GM19239 (cell line): ENCODE measurements at places on chromosomes 7 and 10.

GRCh38 chr10:103053659-103054581, 135.8 kb downstream of the CNNM2 start:
- DNase-seq, result peak; percentile 30

GRCh38 chr10:22500656-22501340, 155.5 kb downstream of the SPAG6 start:
- no peak for DNase-seq

DNA sequence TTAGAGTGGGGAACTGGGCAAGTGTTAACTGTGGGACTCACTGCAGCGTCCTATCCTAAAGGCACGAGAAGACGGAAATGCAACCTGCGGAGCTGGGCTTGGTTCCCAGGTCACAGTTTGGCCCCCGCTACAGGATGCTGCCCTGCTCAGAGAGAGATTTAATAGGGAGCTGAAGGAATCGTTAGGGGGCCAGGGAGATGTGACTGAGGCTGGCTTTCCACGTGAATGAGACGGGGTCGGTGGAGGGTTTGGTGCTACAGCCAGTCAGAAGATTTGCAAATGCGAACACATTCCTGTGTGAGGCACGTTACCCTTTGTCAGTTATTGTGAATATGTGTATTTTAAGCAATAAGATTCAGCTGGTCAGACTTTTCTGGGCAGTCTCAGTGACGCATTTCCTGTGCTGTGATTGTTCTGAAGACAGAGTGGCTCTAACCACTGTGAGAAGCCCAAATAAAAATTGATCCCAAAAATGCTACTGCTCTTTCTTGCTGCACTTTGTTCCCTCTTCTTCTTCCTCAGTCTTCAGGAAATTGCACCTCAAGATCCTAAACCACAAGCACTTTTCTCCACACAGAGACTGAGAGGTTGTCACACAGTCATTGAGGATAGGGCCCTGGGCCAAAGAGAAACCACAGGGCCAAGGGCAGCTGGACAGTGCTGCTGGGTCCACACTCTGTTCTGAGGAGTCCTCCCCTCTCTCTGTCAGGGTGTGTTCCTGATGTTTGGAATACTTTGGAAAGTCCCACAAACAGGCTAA, 21.2 kb downstream of the CYP17A1 start:
- no peak for DNase-seq

DNA sequence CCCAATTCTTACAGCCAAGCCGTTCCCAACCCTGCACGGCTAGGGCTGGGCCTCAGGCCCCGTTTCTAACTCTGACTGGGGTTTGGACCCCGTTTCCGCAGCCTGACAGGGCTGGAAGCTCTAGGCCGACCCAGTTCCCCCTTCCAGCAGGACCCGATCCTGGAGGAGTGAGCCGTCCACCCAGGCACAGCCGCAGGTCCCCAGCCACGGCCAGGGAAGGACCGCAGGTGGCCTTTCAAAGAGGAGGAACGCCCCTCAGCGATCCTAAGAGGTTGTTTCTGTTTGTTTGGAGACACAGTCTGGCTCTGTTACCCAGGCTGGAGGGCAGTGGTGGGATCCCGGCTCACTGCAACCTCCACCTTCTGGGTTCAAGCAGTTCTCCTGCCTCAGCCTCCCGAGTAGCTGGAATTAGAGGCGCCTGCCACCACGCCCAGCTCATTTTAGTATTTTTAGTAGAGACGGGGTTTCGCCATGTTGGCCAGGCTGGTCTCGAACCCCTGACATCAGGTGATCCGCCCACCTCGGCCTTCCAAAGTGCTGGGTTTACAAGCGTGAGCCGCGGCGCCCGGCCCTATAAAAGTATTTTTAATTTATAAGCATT, 778 bp upstream of the GET4 start:
- DNase-seq, result no peak

DNA sequence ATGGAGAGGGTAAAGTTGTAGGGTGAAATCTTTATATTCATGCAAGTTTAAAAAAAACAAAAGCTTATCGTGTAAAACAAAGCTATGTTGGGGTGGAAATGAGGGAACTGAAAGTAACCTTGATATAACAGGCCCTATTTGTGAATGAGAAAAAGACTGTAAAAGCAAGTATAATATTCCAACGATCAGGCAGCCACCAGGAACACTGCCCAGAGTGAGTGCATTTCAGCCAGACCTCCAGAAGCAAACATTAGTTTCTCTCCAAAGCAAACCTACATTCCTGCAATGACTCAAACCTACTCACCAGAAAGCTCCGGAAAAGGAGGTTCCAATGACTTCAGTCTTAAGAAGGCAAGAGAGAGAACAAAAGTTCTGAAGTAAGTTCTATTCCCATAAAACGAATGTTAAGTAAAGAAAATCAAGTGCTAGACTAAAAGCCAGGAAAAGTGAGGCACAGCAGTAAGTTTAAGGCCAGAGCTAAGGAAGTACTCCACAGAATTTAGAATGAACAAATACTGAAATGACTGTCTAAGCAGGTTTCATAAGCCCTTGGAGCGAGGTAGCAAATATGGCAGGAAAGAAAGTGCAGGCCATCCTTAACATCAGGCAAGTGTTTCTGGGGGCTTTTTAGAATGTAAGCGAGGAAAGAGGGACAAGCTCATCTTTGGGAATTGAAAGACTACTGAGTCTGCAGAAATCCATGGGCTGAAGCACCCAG, 493.1 kb downstream of the XPNPEP1 start:
- no peak for DNase-seq

DNA sequence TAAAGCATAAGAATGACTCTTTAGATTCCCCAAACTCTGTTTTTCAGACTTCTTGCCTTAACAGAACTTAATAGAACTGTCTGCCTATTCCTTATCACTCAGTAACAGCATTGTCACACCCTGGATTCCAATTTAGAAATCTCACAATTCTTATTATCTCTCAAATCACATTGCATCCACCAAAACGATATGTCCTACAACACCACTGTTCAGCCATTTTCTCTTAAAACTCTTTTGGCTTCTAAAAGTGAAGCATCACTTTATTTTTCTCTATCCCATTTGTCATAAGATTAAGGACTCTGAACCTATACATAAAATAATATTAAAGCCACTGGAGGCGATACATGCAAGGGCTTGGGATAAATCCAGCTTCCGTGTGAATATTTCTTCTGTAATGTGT, 1.2 kb upstream of the CPED1 start:
- no peak for DNase-seq

GRCh38 chr7:27248427-27248806, 5.8 kb downstream of the EVX1 start:
- no peak for DNase-seq

DNA sequence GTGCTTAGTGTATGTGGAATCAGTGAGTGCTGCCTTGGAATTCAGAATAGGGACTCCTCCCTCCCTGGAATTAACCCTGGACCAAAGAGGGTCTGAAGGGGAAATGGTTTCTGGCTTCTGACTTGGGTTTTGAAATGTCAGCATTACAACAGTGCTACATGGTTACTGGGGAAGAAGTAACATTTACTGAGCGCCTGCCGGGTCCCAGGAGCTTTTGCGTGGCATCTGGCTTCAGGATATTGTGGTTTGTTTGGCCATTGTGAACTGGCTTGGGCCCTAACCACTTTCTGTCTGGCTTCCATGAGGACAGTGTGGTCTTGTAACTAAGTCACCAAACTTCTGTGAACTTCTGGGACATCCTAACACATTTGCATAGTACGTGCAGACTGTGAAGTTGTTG, 21.3 kb downstream of the TSPAN15 start:
- DNase-seq, result no peak

DNA sequence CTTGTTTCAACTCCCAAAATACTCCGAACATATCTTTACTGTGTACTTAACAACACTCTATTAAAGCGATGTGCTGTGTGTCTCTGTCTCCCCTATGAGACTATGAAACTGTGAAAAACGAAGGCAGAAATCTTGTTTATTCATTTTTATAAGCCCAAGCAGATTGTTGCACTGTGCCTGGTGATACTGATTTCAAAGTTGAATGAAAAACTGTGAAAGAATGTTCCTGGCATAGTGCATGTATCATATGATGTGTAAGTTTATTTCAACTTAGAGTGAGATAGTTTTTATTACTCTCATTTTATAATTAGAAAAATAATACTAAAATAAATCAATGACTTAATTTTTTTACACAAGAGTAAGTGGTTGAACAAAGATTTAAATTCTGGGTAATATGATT, 471.9 kb upstream of the PCDH15 start:
- no peak for DNase-seq

GRCh38 chr10:8365935-8366911, 311.7 kb downstream of the GATA3 start:
- DNase-seq, result no peak

DNA sequence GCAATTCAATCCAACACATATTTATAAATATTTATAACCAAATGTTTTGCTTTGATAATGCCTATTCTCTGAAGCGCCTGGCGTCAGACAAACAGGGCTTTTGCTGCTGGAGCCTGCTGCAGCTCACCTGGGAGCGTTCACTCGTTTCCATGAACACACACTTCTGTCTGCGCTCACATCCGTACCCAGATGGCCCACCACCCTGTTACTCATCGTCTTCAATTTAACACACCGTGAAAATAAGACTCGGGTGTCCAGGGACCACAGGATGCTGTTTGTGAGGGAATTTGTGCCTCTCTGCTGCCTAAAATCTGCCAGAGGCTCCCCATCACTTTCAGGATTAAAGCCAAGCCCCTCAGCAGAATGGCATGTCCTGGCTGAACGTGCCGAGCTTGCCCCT, 74.1 kb downstream of the SLIT1 start:
- DNase-seq, result no peak

- no peak for DNase-seq
Measured at GRCh38 chr10:110513949-110514348, 16.2 kb downstream of the DUSP5 start.

GRCh38 chr10:61136139-61136538, 192.2 kb upstream of the RHOBTB1 start:
- DNase-seq, result no peak

GRCh38 chr10:6221971-6222751, 19.4 kb downstream of the PFKFB3 start:
- no peak for DNase-seq

DNA sequence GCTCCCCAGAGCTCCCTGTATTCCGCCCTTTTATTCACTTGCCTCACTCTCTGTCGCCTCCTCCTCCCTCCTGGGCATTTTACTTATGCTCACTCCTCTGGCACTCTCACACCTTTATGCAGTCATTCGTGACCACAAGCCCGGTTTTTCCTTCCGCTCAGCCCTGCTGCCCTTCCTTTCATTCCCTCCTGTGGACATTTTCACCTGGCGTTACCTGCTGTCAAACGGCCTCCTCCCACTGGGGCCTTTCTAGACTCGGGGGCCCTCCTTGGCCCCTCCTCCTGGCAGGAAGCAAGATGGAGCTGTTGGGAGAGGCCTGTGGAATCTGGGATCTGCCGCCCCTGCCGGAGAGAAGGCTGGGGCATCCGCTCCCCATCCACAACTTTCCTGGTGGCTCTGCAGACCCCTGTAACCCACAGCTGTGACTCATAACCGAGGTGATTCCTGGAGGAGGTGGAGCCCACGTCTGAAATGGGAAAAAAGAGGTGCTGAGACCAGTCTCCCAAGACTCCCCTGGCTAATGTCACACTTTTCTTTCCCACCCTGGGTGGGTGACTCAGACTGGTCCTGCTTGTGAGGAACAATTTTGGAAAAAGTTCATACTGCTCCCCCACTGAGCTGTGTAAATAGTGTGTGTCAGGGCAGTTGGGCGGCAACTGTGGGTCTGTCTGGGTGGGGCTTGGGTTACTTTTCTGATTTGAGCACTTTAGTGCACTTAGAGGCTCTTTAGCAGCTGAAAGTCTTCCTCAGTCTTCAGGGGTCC, 1.2 kb downstream of the VCL start:
- no peak for DNase-seq

DNA sequence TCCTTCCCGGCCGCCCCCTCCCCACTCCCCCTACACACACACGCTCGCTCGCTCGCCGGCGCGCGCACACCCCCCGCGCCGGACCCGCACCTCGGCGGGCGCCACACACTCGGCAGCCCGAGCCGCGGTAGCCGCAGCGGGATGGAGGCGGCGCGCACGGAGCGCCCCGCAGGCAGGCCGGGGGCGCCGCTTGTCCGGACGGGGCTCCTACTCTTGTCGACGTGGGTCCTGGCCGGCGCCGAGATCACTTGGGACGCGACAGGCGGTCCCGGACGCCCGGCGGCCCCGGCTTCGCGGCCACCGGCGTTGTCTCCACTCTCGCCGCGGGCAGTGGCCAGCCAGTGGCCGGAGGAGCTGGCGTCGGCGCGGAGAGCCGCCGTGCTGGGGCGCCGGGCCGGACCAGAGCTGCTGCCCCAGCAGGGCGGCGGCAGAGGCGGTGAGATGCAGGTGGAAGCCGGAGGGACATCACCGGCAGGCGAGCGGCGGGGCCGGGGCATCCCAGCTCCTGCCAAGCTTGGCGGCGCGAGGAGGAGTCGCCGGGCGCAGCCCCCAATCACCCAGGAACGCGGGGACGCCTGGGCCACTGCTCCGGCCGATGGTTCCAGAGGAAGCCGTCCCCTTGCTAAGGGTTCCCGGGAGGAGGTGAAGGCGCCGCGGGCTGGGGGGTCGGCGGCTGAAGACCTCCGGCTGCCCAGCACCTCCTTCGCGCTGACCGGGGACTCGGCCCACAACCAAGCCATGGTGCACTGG, at the start of gene SORCS3:
SORCS3 (plus strand) TSS at position 104 of the 750 bp plus-strand sequence.
- DNase-seq, result no peak

DNA sequence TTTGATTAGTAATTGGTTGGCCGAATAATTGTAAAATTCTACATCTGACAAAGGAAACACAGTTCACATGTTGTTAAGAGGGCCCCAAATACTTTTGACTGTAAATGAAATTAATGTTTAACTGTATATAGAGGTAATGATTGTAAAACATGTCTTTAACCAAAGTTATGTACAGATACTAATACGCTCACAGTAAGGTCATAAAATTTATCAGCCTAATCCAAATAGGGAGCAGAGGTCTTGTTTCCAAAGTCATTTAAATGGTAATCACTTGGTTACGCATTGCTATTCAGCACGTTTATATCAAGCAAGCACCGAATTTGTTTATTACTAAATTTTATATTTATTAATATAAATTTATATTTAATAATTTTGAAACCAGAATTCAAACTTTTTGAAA, 1.4 kb downstream of the PHYHIPL start:
- DNase-seq, result no peak

DNA sequence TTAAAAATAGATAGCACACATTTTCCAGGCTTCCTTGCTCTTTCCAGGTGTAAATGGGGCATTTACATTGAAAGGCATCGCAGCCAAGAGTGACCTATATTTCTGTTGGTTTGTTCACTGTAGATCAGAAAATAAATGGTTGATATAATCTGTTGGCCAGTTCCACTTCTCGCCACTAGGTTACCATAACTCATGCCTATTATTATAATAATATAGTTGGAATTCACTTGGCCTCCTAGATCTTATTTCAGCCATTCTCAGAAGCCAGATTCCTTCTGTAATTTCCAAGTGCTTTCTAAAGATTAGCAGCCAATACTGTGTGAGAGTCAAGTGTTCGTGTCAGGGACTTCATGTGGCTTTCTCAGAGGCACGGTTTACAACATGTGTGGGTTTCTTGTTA, 179.5 kb downstream of the DNAH11 start:
- DNase-seq, result no peak

GRCh38 chr7:113307147-113307546, 188.8 kb upstream of the SMIM30 start:
- DNase-seq, result no peak

DNA sequence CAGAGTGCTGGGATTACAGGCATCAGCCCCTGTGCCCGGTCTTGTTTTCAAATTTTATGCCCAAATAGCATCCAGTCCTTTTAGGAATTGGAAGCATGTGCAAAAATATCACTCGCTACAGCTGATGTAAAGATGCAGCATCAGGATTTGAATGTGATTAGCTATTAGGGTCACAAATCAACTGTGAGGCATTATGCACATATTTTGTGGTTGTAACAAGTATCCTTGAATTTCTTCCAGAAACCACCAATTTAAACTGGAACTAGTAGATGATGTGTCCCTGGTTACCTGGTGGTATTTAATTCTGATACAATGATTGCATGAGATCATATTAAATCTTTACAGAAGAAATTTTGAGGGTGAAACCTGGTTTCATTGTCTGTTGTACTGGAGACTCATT, 41.0 kb upstream of the ITGA8 start:
- DNase-seq, result no peak
